ENCODE measurements at places on chromosomes 2 and 18. TPM values are rescaled to one million over a fixed set of nuclear protein-coding genes. Genes with fewer than 3 reads are reported as not detected.

HOXD3 gene
- 15.3 TPM for total RNA-seq

- no peak for DNase-seq
Observed at GRCh38 chr18:23512641-23513040, 9.3 kb downstream of the RMC1 start.

DNA sequence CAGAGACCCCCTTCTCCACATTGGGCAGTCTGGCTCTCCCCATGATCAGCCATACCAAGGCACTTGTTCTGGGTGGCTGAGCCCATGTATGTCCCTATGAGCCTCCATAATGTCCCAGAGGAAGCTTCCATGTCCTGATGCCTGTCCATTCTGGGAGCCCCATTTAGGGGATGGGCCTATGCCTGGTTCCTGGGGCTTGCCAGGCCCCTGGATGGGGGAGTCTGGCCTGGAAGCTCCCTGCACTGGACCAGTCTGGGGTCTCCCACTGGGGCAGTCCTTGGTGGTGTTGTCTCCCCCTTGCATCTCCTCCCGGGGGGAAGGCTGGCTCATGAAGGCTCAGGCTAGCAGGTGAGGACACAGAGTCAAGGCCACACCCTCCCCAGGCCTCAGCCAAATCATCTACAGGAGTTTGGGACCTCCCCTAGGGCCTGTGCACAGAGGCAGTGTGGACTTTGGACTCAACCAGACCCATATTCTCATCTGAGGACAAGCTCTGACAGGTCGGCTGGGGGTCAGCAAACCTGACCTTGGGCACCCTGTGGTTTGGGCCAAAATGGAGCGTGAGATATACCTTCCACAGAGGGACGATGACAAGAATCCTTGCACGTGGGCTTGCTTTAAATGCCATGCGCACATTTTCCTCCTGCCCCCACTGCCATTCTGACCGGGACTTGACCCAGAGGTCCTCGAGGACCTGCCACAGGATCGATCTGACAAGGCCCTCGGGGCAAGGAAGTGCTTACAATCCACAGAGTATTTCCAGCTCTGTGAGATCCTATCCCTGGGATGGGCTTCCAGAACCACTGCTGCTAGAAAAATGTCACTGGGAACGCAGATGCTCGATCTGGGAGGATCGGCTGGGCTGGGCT is 38.8 kb downstream of the INHBB start:
- DNase-seq, result no peak

TTR gene
- total RNA-seq, result not detected

STEAP3 gene
- total RNA-seq, result 17.4 TPM

RAB10 gene
- 104 TPM for total RNA-seq

DNA sequence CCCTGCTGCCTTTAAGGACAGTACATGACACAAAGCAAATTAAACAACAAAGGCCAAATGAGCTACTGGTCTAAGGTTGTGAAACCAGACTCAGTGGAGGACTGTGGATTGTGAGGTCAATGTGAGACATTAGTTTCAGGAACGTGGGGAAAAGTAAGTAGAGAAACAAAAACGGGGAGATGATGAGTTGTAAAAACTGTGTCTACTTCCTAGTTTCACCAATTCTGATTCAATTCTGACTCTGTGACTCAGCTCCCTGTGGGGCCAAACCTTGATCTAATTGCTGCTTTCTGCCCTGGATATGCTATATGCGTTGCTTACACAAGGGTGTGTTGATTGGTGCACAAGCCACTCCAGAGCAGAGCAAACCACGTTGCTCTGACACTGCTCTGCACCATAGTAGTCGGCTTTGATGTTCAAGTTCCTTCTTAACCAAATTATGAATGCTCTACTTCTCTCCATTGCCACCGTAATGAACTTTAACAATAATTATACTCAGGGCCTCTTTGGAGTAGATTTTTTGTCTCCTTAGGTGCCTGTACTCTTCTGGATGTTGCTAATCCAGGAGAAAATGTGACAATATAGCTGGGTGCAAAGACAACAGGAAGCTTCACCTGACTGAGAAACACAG is 1640.1 kb upstream of the CELF4 start:
- DNase-seq, result no peak

DNA sequence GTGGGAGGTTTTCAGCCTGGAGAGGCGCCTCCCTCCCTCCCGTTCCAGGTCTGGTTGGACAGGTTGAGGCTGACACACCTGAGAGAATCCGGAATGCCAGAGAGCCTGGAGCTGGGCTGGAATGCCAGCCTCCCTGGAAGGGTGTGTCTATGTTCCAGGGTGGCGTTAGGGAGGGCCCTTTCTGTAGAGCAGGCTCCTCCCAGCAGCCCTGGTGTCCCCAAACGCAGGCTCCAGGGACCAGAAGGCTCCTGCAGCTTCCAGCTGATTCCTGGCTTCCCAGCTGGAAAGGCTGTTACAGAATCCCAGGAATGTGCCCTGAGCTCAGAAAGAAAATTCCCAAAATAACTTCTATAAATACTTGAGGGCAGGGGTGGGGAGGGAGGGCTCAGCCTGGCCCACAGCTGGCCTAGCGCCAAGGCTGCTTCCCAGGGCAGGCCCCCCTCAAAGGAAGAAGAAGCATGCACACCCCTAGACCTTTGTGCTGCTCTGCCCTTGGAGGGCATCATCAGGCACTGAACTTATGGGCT is 85.4 kb downstream of the STPG4 start:
- peak; percentile 34 for DNase-seq

DNA sequence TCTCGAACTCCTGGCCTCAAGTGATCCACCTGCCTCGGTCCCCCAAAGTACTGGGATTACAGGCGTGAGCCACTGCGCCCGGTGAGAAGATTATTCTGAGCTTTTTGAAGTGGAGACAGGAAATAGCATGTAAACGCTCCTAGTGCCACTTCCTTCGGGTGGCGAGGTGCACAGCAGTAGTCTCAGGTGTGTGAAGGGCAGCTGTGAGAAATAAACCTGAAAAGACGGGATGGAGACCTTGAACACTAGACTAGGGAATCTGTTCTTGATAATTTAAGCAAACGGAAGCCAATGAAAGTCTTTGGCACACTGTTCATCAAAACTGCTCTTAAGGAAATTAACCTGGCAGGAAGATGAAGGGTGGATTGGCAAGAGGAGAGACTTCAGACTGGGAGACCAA is 439 bp upstream of the PLEKHH2 start:
- DNase-seq, result no peak

DNA sequence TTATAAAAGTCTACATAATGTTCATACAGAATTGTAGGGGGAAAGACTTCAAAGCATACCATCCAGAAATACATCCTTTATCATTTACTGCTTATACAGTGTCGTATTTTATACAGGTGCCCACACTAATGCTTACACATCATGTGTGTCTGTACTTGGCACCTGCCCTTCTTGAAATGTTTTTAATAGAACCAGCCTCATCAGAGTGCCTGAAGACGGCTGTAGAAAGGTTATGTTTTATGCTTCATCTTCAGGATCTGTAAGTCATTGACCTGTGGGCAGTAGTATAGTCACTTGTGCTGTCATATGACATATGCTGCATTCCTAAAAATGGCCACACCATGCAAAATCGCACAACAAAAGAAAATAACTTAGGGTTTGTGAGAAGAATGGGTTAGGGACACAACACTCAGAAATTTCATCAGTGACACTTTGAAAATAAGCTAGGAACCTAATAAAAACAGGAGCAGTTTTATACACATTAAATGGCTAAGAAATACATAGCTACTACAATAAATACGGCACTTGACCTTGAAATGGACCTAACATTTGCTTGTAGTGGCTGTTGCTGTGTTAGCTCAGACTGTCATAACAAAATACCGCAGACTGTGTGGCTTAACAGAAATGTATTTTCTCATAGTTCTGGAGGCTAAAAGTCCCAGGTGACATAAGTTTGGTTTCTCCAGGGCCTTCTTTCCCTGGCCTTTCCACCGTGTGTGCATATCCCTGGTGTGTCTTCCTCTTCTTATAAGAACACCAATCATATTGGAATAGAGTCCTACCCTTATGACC is 112.6 kb downstream of the CERS6 start:
- no peak for DNase-seq

GRCh38 chr2:237045449-237045848 is 40.2 kb upstream of the COPS8 start:
- DNase-seq, result no peak

- no peak for DNase-seq
Observed at GRCh38 chr2:219142329-219142728, 18.3 kb downstream of the NHEJ1 start.

GRCh38 chr18:72181241-72181764 is 362.8 kb downstream of the CBLN2 start:
- no peak for DNase-seq

GRCh38 chr18:36798738-36799473 is 29.9 kb downstream of the TPGS2 start:
- no peak for DNase-seq

- DNase-seq, result no peak
Observed at GRCh38 chr18:31401156-31402025, 24.8 kb downstream of the DSG4 start.

NMUR1 gene
- not detected for total RNA-seq

TNFAIP6 gene
- total RNA-seq, result not detected

MC5R gene
- total RNA-seq, result not detected

DNA sequence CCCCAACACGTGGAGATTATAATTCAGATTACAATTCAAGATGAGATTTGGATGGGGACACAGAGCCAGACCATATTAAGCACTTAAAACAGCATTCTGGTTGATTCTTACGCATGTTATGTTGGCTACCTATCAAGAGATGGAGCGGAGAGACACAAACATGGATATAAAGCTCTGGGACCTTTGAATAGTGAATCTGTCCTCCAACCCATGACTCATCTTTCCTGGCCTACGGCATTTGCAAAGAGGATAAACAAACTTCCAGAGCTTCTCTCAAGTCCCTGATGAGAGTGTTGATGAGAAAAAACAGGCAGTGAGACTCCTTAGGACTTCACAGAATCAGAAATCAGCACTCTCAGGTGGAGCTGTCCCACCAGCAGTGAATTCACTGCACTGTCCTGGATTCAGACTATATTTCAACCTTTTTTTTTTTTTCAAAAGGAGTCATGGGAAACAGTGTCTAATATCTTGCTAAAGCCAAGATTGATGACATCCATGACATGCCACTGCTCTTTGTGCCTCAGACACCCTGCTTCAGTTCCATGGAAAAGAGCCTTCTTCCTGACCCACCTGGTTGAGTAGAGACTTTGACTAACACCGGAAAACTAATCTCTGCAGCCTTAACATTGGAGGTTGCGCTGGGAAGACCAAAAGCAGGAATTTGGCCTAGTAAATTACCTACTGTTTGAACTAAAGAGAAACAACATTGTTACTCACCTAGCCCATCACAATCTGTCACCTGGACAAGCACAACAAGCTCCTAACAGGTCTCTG is 62.1 kb upstream of the NPAS2 start:
- DNase-seq, result peak; percentile 68

GRCh38 chr18:45940724-45941123 is 26.4 kb downstream of the EPG5 start:
- DNase-seq, result no peak

GRCh38 chr2:20781656-20782265 is 41.1 kb downstream of the LDAH start:
- peak; percentile 38 for DNase-seq

DNA sequence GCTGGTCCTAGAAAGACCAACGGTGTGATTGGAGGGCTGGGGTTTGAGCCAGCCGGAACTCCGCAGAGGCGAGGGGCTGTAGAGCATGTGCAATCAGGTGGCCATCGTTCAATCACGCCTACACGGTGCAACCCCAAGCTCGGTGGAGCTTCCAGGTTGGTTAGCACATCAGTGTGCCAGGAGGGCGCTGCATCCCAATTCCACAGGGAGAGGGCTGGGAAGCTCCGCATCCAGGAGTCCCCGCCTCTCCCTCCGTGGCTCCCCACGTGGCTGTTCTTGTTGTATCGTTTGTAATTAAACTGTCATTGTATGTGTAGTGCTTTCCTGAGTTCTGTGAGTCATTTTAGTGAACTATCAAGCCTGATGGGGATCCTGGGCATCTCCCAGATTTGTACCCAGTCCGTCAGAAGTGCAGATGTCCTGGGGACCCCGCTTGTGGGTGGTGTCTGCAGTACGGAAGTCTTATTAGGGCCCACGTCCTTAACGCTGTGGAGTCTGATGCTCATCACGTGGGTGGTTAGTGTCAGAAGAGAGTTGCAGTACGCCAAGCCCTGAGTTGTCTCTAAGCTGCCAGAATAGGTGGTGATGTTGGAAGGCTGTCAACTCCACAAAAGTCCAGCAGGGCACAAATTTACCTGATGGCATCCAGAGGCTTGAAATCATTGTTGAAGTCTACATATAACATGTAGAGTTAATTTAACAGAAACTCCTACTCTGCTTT is 20.6 kb upstream of the AMMECR1L start:
- no peak for DNase-seq

FAP gene
- total RNA-seq, result 2.0 TPM

DNA sequence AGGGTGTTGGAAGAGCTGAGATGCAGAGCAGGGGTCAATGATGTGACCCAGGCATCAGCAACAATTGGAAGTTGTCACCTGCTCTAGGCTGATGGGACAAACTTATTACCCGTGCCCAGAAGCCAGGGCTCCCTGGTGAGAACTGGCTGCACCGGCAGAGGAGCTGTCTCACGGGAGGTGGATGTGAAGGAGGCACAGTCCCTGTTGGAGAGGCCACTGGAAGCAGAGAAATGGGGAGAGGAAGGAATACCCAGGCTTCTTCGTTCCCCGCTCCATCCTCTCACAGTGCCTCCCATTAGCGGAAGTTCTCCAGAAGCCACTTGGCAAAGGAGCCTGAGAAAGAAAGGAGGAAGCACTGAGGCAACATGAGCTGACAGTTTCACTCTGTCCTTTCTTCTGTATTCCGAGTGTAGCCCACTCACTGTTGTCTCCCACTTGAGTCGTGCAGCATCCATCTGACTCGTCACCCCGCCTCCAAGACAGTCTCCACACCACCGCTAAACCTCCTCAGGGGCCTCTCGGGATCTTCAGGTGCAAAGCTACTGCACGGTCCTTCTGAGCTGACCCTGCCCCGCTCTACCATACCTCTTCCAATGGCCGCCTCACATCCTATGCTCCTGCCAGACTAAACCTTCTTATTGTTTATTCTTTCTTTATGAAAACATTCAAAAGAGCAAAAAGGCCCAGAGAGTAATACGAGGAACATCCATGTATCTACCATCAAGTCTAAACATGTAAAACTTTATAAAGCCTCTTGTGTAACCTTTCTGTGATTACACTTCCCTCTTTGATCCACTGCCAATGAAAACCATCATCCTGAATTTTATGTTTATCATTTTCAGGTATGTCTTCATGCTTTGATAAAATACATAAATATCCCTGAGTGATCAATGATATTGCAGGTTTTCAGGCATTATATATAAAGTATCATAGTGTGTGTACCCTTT is 19.1 kb upstream of the AFTPH start:
- DNase-seq, result no peak
